ENCODE measurements at places on chromosomes 16 and 17. TPM values are rescaled to one million over a fixed set of nuclear protein-coding genes. Genes with fewer than 3 reads are reported as not detected.

GRCh38 chr17:71187145-71187878, 933.5 kb upstream of the SOX9 start:
- DNase-seq, result no peak

DNA sequence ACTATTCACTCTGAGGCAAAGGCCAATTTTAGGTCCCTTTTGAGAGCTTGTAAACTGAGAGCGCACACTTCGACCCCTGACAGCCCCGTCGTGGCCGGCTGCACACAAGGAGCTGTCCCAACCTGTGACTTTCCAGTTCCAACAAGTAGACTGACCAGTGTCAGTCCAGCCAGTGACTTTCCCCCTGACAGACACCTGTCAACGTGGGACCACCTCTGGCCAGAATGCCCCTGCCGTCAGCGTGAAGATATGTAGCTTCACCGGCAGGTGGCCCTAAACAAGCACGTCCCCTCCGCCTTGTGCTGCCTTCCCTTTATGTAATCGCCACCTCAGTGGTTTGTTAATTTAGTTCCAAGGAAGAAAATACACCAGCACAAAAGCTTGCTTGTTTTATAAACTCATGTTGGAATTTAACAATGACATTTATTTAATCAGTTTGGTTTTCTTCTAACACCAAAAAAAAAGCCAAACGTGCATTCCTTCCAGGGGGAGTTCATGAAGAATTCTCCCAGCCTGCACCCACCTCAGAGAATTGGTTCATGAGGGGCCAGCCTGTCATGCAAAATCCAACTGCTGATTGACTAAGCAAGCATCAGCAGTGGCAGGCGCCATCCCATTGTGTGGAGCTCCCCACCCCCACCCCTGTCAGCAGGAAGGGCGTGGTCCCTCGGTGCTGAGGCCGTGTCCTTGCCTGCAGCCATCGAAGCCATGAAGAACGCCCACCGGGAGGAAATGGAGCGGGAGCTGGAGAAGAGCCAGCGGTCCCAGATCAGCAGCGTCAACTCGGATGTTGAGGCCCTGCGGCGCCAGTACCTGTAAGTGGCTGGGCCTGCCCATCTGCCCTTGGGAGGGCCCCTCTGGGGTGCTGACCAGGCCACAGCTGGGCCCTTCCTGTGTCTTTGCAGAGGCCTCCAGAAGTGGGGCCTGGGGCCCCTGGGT, 33.9 kb downstream of the PLD6 start:
- peak; percentile 87 for DNase-seq

DNA sequence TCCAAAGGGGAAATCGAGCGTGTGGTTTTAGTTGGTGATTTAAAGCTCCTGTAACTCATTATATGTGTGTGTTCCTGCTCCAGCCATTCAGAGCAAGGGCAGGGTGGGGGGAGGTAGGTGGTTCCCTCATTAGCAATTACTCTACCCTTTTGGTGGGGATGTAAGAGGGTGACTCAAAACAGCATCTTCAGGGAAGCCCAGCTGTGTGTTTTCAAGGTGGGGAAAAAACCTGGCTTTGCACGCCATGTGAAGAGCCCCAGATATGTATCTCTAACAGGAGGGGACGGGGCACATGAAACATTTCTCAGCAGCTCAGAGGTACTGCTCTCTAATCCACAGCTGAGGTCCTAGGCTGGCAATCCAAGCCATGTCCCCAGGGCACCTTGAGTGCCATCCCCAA, 241.3 kb upstream of the ZFHX3 start:
- no peak for DNase-seq

The PRSS33 gene
- 0.03 TPM for polyA plus RNA-seq

The KRTAP4-9 gene
- polyA plus RNA-seq, result not detected

All from spleen (tissue), 13 donors.